Natural killer cell (primary cell): ENCODE measurements at places on chromosomes 2 and 18. TPM values are rescaled to one million over a fixed set of nuclear protein-coding genes. Genes with fewer than 3 reads are reported as not detected.
A peak's percentile ranks its signal among the peaks of the same experiment; 100 is the strongest.

GRCh38 chr2:97967931-97968627 is 27.7 kb downstream of the TMEM131 start:
- no peaks in the 10 kb centered on the region for H3K4me1 ChIP-seq
- H3K4me3 ChIP-seq: no peak overlapping the region
- no peak overlapping the region for H3K27ac ChIP-seq
- H3K36me3 ChIP-seq: no peaks in the 10 kb centered on the region

DNA sequence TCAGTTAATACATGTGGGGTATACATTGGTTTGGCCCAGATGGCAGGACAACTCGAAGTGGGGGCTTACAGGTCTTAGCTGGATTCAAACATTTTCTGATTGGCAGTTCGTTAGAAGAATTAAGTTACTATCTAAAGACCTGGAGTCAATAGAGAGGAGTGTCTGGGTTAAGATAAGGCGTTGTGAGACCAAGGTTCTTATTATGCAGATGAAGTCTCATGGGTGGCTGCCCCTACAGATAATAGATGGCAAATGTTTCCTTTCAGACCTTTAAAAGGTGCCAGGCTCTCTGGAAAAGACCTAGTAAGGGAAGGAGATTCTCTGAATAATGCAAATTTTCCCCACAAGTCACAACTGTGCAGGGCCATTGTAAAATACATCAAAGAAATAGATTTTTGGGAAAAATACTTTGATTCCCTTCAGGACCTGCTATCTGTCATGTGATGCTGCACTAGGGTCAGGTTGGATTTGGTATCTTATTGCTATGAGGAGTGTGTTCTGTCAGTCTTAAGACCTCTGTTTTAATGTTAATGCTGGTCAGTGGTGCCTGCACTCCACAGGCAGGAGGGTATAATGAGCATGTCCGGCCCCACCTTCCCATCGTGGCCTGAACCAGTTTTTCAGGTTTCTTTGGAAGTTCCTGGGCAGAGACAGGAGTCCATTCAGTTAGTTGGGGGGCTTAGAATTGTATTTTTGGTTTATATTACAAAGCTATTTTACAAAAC is 14.3 kb upstream of the MC5R start:
- no peak for DNase-seq
- H3K36me3 ChIP-seq: no peaks in the 10 kb centered on the region
- H3K4me1 ChIP-seq: no peaks in the 10 kb centered on the region
- H3K4me3 ChIP-seq: no peak overlapping the region
- H3K27me3 ChIP-seq: no peaks in the 10 kb centered on the region

GRCh38 chr18:36297417-36298125 is at the start of gene FHOD3:
FHOD3 (plus strand) TSS chr18:36297713; CDS start chr18:36297836, 123 bp downstream.
- H3K4me3 ChIP-seq: no peak within 1 kb of the TSS
- no peak within 1 kb of the TSS for H3K27ac ChIP-seq
- H3K36me3 ChIP-seq: no peaks in the 10 kb centered on the region
- peaks cover 39% of the 10 kb centered on the region for H3K27me3 ChIP-seq

DNA sequence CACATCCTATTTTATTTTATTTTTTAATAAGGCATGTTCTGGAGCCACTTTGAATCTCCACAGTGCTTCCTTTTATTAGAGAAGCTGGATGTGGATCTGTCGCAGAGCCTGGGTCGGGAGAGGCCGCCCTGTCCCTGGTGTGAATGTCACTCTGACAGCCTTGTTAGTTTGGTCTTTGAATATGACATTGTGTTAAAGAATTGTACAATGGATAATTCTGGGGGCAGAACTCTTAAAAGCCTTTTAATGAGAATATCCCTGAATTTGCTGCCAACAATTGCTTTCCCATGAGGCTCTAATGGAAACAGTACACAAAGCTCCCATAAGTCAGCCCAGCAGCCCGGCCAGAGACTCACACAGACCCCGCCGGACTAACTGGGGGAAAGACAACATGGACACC is 82.4 kb downstream of the MTCL1 start:
- no peak for DNase-seq
- no peaks in the 10 kb centered on the region for H3K36me3 ChIP-seq
- no peak overlapping the region for H3K4me3 ChIP-seq
- H3K27ac ChIP-seq: no peak overlapping the region
- no peaks in the 10 kb centered on the region for H3K27me3 ChIP-seq

- no peaks in the 10 kb centered on the region for H3K4me1 ChIP-seq
- no peaks in the 10 kb centered on the region for H3K27me3 ChIP-seq
- H3K36me3 ChIP-seq: no peaks in the 10 kb centered on the region
- H3K27ac ChIP-seq: no peak overlapping the region
These were observed 237.4 kb upstream of the VRK2 start for GRCh38 chr2:57809230-57809629.

DNA sequence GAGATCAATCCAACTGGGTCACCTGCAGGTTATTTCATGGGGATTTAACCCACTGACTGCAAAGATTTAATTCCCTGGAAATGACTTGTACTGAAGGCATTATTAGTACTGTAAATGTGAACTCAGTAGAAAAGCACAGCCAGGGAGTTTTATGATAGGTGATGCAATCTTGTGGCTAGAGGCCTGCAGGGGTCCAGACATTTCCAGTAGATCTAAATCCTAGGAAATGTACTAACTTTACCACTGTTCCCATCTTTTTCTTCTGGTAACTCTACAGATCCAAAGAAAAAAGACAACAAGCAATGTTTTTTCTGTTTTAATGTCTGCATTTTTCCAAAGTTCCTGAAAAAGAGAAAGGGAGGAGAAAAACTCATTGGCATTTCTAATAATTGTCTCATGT is 500.1 kb downstream of the ARHGAP15 start:
- no peaks in the 10 kb centered on the region for H3K4me1 ChIP-seq
- H3K4me3 ChIP-seq: no peak overlapping the region
- peaks cover 35% of the 10 kb centered on the region for H3K36me3 ChIP-seq

DNA sequence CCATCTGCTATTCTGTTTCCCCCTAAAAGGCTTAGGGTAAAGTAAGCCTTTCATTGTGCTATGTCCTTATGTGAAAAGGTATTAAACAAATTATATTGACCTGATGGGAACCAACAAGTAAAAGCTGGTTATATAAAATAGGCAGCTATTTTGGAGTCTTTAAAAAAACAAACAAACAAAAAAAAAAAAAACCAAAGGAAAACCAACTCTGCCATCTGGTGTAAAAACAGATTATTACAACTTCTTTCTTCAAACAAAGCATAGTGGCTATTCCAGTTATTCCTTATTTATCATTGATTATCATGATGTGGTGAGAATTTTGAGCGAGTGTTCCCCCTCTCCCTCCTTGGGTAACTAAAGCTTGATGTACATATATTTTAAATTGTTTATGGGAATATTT is 122.3 kb upstream of the FHL2 start:
- no peak for DNase-seq
- H3K36me3 ChIP-seq: no peaks in the 10 kb centered on the region
- no peaks in the 10 kb centered on the region for H3K4me1 ChIP-seq
- H3K4me3 ChIP-seq: no peak overlapping the region
- no peak overlapping the region for H3K27ac ChIP-seq

- H3K27ac ChIP-seq: no peak overlapping the region
- DNase-seq: no peak
- H3K27me3 ChIP-seq: no peaks in the 10 kb centered on the region
- H3K4me1 ChIP-seq: no peaks in the 10 kb centered on the region
These were observed 80.9 kb upstream of the PKDCC start for GRCh38 chr2:41966920-41967319.

The EFHD1 gene
- not detected for total RNA-seq

GRCh38 chr2:159960414-159960813 is 102.0 kb downstream of the PLA2R1 start:
- DNase-seq: no peak
- no peaks in the 10 kb centered on the region for H3K36me3 ChIP-seq
- no peak overlapping the region for H3K4me3 ChIP-seq

DNA sequence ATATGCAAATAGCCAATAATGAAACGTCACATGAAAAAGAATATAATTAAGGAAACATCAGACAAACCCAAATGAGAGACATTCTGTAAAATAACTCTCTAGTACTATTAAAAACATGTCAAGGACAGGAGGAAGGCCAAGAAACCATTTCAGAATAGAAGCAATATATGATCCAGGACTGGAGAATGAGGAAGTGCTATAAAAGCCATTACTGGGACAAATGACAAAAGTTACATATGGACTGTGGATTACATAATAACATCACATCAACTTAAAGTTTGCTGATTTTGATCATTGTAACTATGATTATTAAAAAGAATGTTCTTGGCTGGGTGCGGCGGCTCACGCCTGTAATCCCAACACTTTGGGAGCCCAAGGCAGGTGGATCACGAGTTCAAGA is 81.3 kb downstream of the CRACDL start:
- H3K27me3 ChIP-seq: peaks cover 6% of the 10 kb centered on the region
- H3K27ac ChIP-seq: no peak overlapping the region
- no peak for DNase-seq
- H3K36me3 ChIP-seq: no peaks in the 10 kb centered on the region
- H3K4me1 ChIP-seq: no peaks in the 10 kb centered on the region

- no peaks in the 10 kb centered on the region for H3K36me3 ChIP-seq
- no peak overlapping the region for H3K27ac ChIP-seq
- DNase-seq: no peak
- H3K27me3 ChIP-seq: peaks cover 2% of the 10 kb centered on the region
- H3K4me3 ChIP-seq: no peak overlapping the region
These were observed 22.7 kb downstream of the DNER start for GRCh38 chr2:229691631-229692030.

- no peak overlapping the region for H3K4me3 ChIP-seq
- H3K27ac ChIP-seq: no peak overlapping the region
- no peaks in the 10 kb centered on the region for H3K36me3 ChIP-seq
- no peaks in the 10 kb centered on the region for H3K4me1 ChIP-seq
These were observed 32.4 kb upstream of the VIT start for GRCh38 chr2:36663851-36664695.

The DPP10 gene
- total RNA-seq: not detected

The LINC00305 gene
- total RNA-seq: not detected

DNA sequence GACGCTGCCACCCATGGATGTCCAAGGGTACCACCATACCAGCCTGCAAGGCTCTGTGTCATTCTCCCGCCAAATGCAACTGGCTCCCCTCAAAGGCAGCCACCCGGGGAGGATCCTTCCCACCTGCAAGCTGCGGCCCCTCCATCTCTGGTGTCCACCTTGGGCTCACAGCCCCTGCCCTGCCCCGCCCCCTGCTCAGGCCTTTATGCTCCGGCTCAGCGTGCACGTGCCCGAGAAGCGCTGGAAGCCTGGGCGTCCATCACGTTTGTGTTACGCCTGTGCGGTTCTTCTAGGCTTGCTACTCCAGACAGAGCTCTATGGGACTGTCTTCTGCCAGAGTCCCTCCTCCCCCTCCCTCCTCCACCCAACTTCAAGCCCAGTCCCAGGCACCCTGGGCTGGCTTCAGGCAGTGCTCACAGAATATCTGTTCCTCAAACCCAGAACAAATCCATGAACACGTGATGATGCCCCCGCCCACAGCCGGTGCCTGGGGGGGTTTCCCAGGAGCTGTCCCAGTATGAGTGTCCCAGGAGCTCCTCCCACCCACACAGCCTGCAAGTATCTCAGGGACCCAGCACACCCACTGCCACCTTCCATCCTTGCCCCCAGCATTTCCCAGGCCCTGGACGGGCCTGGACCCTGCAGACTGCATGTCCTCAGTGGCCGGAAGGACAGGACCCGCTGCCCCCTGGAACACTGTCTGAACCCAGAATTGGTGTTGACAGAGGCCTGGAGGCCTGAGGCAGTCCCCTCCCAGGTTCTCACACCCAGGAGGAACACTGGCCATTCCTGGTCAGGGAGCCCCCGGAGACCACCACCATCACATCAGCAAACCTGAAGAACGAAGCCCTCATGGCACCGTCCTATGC is 30.3 kb downstream of the KIF1A start:
- H3K4me1 ChIP-seq: no peaks in the 10 kb centered on the region
- H3K4me3 ChIP-seq: no peak overlapping the region
- no peaks in the 10 kb centered on the region for H3K27me3 ChIP-seq
- H3K27ac ChIP-seq: no peak overlapping the region

GRCh38 chr2:195659114-195659513 is 2.1 kb downstream of the SLC39A10 start:
- H3K36me3 ChIP-seq: no peaks in the 10 kb centered on the region
- H3K4me3 ChIP-seq: peak overlapping the region; percentile 98
- H3K4me1 ChIP-seq: peaks cover 11% of the 10 kb centered on the region
- DNase-seq: no peak

The TTN gene
- 4.2 TPM for total RNA-seq

DNA sequence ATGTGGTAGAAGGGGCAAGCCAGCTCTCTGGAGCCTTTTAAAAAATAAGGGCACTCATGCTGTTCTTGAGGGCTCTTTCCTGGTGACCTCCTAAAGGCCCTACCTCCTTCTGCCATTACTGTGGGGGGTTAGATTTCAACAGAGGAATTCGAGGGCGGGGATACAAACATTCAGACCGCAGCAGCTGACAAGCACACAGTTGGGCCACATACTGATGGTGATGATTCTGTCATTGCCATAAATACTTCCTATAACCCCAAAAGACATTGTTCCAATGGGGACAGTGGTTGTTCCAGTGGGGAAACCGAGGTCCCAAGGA is 67.0 kb downstream of the TSHZ1 start:
- H3K27me3 ChIP-seq: no peaks in the 10 kb centered on the region
- no peak for DNase-seq
- H3K4me1 ChIP-seq: peaks cover 27% of the 10 kb centered on the region

The HAAO gene
- 0.68 TPM for total RNA-seq

GRCh38 chr2:197274349-197274748 is 36.2 kb downstream of the ANKRD44 start:
- no peak for DNase-seq
- no peak overlapping the region for H3K4me3 ChIP-seq
- H3K36me3 ChIP-seq: no peaks in the 10 kb centered on the region

DNA sequence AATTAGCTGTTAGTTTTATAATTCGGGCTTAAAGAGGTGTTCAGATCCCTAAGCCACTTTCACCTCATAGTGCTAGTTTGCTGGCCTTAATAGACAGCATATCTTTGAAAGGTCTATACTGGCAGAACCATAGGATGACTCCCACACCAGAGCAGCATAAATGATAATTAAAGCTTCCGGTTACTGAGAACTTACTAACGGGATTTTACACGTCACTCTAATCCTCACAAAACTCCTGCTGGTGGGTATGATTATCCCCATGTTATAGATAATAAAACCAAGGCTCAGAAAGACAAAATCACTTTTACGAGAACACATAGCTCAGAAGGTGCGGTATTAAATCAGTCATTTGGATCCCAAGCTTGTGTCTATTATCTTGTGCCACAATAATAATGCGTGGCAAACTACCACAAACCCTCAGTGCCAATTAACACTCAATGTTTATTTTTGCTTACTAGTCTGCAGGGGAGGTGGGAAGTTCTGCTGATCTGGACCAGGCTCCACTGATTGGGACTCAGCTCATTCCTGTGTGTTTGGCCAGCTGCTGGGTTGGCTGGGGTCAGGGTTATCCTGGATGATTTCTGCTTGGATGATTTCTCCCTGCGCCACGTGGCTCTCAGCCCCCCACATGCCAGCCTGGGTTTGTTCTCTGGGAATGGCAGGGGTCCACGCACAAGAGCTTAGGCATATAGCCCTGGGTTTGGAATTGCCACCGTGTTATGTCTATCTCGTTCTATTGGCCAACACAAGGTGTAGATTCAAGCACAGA is 62.3 kb downstream of the TRIB2 start:
- no peaks in the 10 kb centered on the region for H3K36me3 ChIP-seq
- no peak for DNase-seq
- no peaks in the 10 kb centered on the region for H3K4me1 ChIP-seq
- no peak overlapping the region for H3K27ac ChIP-seq
- no peaks in the 10 kb centered on the region for H3K27me3 ChIP-seq

- H3K36me3 ChIP-seq: peaks cover 5% of the 10 kb centered on the region
- no peak overlapping the region for H3K4me3 ChIP-seq
- DNase-seq: no peak
- no peaks in the 10 kb centered on the region for H3K4me1 ChIP-seq
- H3K27me3 ChIP-seq: no peaks in the 10 kb centered on the region
These were observed 110.6 kb downstream of the PLEKHM3 start for GRCh38 chr2:207914716-207915115.

The SERPINB13 gene
- total RNA-seq: not detected
